Nucleus accumbens (tissue), 56 donors: ENCODE measurements at places on chromosomes 13 and 19.

- DNase-seq = no peak
These were observed 456.2 kb downstream of the PCDH20 start for GRCh38 chr13:60959427-60959826.

GRCh38 chr13:74080762-74081161 lies 53.4 kb downstream of the KLF12 start:
- DNase-seq = no peak

DNA sequence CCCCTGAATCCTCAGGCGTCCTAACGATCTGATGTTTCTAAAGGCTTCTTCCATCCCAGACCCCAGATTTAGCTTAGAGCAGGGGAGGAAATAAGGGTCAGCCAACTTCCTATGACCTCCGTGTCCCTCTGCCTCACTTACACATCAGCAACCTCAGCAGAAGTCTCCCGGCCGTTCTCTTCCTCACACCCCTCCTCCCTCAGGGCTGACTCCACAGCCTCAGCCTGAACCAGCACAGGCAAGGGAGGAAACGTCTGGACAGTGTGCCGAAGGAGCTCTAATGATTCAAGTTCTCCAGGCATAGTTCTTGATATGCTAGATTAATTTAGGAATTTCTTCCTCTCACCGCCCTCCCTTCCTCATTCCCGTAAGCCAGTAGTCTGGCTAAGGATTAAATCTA lies 121.4 kb downstream of the NUFIP1 start:
- no peak for DNase-seq

DNA sequence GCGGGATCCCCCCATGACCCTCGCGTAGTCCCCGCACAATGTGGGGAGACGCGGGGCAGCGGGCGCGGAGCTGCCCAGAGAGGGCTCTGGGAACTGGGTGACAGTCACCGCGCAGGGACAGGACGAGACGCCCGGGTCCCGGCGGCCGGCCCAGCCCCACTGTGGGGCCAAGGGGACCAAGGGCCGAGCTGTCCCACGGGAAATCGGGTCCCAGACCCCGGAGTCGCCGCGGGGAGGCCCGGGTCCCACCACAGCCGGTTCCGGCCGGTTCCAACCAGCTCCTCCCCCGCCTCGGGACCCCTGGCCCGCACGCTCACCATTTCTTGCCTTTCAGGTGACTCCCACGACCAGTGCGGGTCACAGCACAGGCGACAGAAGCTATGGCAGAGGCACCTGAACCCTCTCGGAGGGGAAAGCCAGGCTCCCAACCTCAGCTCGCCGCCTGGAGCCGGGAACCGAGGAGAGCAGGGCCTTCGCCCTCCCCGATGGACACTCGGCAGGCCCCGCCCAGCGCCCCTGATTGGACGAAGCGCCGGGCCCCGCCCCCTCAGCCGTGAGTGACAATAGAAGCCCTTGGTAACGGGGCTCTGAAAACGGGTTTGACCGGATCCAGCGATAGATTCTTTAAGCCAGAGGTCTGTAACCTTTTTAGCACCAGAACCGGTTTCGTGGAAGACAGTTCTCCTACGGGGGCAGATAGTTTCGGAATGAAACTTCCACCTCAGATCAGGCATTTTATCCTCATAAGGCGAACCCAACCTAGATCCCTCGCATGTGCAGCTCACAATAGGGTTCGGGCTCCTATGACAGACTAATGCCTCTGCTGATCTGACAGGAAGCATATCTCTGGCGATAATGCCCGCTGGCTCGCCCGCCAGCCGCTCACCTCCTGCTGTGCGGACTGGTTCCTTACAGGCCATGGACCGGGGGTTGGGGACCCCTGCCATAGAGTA lies at the start of gene ZNF433:
TSS of gene ZNF433 (minus strand) at position 460 of the 953 bp plus-strand sequence. CDS start at position 320, 140 bp downstream.
- DNase-seq = peak; percentile 90

GRCh38 chr13:45136741-45137504 lies 16.6 kb downstream of the GTF2F2 start:
- DNase-seq = no peak

DNA sequence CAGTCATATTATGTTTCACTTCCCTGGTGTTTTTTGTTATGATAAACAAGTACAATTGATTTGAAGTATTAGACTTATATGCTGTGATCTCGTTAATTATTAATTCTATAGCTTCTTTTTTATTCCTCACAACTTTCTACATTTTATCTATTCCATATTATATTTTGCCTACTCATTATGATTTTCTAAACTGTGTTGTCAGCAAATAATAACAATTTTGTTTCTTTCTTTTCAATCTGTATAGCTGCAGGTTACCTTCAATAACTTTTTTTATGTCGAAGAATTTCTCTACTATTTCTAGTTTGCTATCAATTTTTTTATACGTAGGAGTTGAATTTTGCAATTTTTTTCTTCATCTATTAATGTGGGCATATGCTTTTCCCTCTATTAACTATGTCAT lies 304.4 kb downstream of the PCDH17 start:
- DNase-seq = no peak

GRCh38 chr13:46529216-46529919 lies 23.6 kb upstream of the LRCH1 start:
- no peak for DNase-seq

- DNase-seq = no peak
These were observed 85.8 kb upstream of the UBL3 start for GRCh38 chr13:29936051-29936813.

DNA sequence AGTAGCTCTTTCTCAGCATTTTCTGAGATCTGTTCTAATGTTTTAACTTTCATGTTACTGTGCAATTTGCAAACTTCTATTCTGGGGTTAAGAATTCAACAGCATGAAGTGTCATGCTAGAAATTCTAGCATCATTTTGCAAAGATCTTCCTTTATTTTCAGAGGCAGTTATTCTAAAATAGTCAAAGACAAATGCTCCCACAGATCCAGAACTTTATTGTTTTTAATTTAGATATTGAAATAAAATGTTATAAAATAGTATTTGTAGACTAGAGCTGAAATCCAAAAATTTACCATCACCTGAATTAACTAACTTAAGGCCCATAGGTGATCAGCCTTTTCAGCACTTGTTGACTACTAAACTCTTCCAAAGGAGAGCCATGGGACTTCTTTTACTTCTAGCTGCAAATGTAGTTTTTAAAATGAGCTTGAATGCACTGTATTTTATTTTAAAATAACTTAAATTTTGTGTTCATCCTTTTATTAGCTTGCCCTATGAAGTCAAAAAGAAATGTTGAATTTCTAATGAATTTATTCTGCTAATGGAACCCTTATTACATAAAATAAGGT lies 3.2 kb downstream of the MAB21L1 start:
- DNase-seq = no peak

GRCh38 chr13:50916701-50917184 lies 7.2 kb downstream of the RNASEH2B start:
- no peak for DNase-seq

DNA sequence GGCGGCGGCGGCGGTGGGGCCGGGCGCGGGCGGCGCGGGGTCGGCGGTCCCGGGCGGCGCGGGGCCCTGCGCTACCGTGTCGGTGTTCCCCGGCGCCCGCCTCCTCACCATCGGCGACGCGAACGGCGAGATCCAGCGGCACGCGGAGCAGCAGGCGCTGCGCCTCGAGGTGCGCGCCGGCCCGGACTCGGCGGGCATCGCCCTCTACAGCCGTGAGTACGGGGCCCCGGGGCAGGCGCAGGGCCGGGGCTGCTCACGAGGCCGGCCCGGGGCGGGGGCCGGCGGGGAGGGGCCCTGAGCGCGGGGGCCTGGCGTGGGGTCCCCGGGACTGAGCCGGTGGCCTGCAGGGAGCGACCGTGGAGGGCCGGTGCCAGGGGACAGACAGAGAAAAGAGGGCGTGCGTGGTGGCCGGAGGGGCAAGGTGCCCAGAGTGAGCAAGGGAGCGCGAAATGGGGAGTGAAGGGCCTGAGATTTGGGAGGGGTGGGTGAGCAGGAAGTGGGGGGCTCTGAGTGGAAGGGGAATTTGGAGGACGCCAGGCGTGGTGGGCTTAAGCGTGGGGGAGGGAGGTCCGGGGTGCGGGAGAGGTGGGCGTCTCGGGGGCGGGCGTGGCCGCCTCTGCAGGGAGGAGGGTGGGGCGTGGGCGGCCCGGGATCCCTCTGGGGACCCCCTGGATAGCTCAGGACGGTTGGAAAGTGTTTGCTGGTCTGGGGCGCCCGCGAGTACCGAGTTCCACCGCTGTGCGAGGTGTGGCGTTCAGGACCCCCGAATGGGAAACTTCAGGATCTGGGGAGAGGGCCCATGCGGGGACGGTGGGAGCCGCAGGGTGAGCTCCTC lies 575 bp downstream of the CARM1 start:
- DNase-seq = peak; percentile 41

- DNase-seq = peak; percentile 90
These were observed 67.8 kb downstream of the GADD45B start for GRCh38 chr19:2543463-2544442.

DNA sequence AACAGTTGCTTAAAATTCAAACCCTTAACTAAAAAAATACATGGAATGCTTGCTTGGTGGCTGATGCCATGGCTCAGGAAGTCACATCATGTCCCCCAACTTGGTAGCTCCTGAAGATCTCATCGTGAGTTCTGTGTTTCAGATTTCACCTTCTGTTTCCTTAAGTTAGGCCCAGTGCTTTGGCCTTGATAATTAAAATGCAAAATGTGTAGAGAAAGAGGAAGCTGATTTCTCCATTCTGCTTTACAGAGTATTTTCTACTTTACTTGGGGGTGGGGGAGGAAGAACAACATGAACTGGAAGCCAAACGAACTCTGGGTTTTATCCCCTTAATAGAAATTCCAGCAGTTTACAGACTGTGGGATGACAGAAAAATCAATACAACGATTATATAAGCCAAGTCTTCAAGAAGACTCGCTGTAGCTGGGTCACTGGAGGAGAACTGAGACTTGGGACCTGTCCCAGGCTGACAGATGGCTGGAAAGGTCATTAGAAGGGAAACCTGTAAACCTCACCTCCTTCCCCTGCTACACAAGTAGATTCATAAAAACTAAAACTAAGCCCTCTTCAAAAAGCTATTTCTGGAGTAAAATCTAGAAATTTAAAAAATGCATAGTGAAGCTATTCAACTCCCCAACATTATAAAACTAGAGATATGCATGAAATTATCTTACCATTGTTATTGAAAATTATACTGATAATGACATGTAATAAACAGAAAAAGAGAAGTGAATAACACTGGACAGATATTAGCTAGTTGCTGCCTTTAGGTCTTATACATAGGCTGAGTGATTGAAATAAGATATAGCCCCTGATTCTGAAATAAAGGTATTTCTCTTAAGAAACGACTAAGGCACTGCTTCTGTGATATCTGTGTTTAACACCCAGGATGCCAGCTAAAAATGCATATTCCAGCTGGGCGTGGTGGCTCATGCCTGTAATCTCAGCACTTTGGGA lies 22.1 kb upstream of the GGACT start:
- DNase-seq = no peak

- DNase-seq = no peak
These were observed 65.9 kb downstream of the CHST8 start for GRCh38 chr19:33687481-33688170.

- no peak for DNase-seq
These were observed 372.8 kb downstream of the GPC5 start for GRCh38 chr13:91771229-91771628.

GRCh38 chr19:30276011-30276882 lies 95.9 kb upstream of the ZNF536 start:
- DNase-seq = no peak

DNA sequence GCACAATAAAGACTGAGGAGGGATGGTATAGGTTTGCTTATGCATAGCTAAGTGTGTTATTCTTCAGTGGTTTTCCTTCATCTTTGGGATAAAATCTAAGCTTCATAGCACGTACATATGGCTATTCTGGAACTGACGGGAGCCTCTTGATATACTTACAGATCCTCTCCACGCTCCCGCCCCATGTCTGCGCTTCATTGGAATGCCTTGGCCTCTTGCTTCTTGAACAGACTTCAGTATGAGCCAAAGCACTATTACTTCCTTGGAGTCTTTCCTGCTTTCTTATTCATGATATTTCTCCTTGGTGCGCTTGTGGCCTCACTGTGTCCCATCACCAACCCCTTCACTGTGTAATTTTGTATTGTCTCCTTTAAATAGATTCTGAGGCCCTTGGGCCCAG lies 111.1 kb upstream of the RNF113B start:
- DNase-seq = no peak

- peak; percentile 28 for DNase-seq
These were observed 3.3 kb downstream of the DOT1L start for GRCh38 chr19:2166741-2167738.

GRCh38 chr13:90632184-90632583 lies 715.3 kb upstream of the MIR17HG start:
- no peak for DNase-seq

DNA sequence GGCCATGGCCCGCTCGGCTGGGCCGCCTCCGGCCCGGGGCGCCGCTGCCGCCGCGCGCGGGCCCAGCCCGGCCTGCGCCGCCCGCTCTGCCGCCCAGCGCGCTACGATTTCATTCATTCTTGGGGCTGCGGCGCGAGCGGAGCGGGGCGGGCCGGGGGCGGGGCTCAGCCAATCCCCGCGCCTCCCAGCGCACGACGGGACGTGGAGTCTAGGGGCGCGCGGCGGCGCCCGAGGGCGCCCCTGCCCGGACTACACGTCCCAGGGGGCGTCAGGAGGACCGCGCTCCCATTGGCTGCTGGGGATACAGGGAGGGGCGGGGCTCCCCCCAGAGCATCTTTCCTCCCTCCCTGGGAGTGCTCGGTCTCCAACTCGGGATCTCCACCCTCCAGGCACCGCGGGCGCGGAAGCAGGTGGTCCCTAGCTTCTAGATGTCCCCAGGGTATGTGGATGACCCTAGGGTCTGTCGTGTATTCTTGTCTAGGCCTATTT lies 5.6 kb upstream of the DPF1 start:
- DNase-seq = peak; percentile 68

GRCh38 chr13:97757807-97758206 lies 195.7 kb upstream of the IPO5 start:
- DNase-seq = no peak

GRCh38 chr13:113916330-113916815 lies 52.5 kb upstream of the GAS6 start:
- no peak for DNase-seq

GRCh38 chr13:68588623-68589022 lies 1358.5 kb upstream of the PCDH9 start:
- no peak for DNase-seq

- no peak for DNase-seq
These were observed 117.6 kb downstream of the MIPEP start for GRCh38 chr13:23771552-23771951.

GRCh38 chr13:80361883-80362327 lies 21.0 kb upstream of the SPRY2 start:
- DNase-seq = no peak

DNA sequence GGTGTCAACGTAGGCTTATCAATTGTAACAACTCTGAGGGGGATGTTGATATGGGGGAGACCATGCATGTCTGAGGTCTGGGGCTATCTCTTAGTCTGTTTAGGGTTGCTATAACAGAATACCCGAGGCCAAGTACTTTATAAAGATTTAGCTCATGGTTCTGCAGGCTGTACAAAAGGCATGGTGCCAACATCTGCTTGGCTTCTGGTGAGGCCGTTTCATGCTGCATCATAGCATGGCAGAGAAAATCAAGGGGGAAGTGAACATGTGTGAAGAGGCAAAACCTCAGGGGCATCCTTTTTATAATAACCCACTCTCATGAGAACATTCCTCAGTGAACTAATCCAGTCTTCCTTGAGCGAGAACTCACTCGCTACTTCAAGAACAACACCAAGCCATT lies 353.8 kb downstream of the ENOX1 start:
- no peak for DNase-seq

GRCh38 chr13:53127373-53127772 lies 98.8 kb downstream of the OLFM4 start:
- DNase-seq = no peak

- no peak for DNase-seq
These were observed 7.2 kb downstream of the SHC2 start for GRCh38 chr19:453606-454005.
